ENCODE measurements at places on chromosomes 16 and 17.

- no peak for DNase-seq
Measured at GRCh38 chr16:59088431-59088830, 354.3 kb upstream of the GOT2 start.

- DNase-seq: no peak
Measured at GRCh38 chr17:67671493-67671892, 46.2 kb upstream of the NOL11 start.

DNA sequence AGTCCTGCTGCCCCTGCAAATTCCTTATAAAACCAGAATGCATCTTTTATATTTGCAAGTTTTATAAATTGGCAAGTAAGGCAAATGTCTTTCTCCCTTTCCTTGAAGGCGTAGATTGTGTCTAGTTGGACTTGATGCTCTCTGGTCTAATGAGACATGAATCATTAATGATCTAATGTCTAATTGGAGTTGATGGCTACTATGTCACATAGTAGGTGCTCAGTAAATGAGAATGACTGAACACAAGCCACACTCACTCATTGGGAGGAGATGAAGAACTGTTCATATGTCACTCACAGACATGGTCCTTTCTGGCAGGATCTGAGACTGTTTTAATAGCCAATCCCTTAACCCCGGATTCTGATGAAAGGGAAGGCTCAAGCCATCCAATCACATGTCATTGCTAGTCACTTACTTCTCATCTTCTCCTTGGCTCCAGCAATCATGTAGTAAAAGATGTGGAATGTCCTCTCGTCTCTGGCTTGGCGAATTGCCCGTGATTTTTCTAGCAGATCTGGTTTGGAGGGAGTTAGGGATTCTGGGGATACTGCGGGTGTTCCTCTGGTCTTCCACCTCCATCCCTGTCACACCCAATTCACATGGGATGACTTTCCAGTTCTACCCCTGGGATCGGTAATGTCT lies 81.0 kb downstream of the MYH11 start:
- no peak for DNase-seq

GRCh38 chr17:6591599-6592158 lies 35.3 kb upstream of the PITPNM3 start:
- no peak for DNase-seq

- no peak for DNase-seq
Measured at GRCh38 chr16:24358117-24358516, 102.0 kb downstream of the CACNG3 start.

GRCh38 chr17:37361543-37361942 lies 14.2 kb upstream of the C17orf78 start:
- DNase-seq: no peak

GRCh38 chr17:27807567-27808470 lies 7.5 kb upstream of the NOS2 start:
- DNase-seq: peak; percentile 59

- DNase-seq: no peak
Measured at GRCh38 chr17:20103454-20104446, 94.6 kb downstream of the SPECC1 start.

GRCh38 chr17:72470121-72470705 lies 349.4 kb downstream of the SOX9 start:
- no peak for DNase-seq

DNA sequence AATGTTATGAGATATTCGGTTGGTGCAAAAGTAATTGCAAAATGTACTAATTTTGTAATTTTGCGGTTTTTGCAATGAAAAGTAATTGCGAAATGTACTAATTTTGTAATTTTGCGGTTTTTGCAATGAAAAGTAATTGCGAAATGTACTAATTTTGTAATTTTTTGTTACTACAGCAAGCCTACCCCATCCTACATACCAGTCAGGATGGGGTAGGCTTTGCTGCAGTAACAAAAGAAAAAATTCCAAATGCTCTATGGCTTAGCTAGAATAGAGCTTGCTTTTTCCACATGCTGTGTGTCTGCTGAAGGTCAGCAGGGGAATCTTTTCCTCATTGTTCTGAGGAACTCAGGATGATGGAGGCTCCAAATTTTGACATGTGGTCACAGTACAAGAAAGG lies 83.3 kb upstream of the GPRC5B start:
- DNase-seq: no peak

- DNase-seq: no peak
Measured at GRCh38 chr17:2481760-2482159, 29.9 kb downstream of the METTL16 start.

DNA sequence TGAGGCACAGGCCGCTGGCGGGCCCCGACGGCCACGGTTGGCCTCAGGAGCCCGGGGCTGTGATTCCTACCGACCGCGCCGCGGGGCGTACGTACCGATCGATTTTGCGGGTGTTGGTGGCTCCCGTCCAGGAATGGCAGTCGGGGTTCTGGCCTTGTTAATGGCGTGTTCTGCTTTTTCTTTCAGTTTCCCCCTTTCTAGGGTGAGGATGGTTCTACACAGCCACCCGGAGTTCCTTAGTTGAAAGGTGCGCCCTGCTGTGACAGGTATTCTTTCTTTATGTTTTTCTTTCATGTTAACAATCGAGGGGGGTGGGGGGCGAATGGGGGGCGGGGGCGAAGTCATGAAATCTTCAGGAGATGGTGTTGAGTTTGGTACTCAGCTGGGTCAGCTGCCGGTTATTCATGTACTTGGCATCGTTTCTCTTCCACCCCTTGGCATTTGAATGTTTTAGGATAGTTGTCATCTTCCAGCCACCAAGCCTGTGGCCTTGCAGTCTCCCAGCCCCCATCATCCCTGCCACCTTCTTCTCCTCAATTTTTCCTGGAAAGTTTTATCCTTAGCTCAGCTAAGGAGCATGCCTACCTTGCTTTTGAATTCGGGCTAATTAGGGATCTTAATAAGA lies 802 bp downstream of the CYLD start:
- DNase-seq: peak; percentile 64

GRCh38 chr17:44360826-44361225 lies 2.8 kb downstream of the FAM171A2 start:
- no peak for DNase-seq

- DNase-seq: no peak
Measured at GRCh38 chr16:88084881-88085280, 133.6 kb downstream of the BANP start.

DNA sequence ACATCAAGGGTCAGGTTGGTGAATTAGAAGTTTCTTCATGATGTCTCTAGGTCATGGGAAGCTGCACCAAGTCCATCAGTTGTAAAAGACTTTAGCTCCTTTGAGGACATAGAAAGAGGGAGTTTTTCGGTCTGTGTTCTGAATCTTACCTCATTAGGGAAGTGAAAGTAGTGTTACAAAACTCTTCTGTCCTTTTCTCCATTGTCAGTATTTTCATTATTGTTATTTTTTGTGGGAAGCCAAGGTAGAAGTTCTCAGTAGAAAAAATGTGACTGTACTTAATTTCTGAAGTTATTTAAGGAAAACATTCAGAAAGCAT lies 24.2 kb downstream of the MAP3K3 start:
- no peak for DNase-seq

DNA sequence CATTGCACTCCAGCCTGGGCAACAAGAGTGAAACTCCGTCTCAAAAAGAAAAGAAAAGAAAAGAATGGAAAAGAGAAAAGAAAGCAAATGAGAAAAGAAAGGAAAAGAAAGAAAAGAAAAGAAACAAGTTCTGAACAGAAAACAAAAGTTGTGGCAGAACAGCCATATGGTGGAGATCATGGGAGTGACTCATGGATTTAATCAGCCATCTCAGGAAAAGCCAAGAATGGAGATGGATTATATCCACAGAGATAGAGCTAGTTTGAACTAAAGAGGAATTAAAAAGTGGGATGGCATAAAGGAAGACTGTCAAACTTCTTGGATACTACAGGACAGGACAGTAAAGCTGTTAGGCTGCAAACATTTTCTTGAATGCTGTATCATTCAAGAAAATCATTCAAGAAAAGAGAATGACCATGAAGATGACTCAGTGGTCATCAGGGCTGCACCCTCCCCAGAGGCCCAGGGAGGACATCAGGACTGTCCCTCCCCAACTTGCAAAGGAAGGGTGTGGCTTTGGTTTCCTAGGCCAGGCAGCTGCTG lies 120.6 kb downstream of the USP22 start:
- no peak for DNase-seq

- peak; percentile 90 for DNase-seq
Measured at GRCh38 chr17:42517516-42517915, 18.5 kb upstream of the NAGLU start.

- DNase-seq: no peak
Measured at GRCh38 chr16:71899171-71899570, 3.8 kb downstream of the IST1 start.

DNA sequence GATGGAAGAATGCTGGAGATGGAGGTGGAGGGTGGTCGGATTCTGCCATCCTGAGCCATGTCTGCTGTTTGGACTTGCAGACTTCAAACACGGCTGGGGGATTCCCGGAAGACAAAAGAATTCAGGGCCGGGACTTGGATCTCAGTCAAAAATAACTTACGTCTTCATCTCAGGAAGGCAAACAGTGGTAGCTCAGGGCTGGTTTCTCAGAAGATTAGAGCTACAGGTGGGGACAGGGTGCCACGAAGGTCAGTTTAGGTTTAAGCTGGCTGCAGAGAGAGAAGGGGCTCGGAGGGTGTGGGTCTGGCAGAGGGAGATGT lies 4.3 kb upstream of the RHBDL3 start:
- DNase-seq: no peak

DNA sequence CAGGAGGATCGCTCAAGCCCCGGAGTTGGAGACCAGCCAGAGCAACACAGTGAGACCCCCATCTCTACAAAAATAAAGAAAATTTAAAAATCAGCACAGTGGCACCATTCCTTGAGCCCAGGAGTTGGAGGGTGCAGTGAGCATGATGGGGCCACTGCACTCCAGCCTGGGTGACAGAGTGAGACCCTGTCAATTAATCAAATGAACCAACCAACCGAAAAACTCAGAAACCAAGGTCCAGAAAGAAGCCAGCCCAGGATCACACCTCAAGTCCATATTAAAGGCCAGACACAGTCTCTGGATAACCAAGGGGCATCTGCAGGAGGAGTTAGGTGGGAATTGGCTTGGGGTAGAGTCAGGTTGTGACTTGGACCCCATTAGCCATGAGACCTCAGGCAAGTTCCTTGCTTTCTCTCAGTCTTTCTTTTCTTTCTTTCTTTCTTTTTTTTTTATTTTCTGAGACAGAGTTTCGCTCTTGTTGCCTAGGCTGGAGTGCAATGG lies 2.4 kb downstream of the HSD17B1 start:
- DNase-seq: no peak

- no peak for DNase-seq
Measured at GRCh38 chr16:12096157-12096777, 119.7 kb downstream of the SNX29 start.

DNA sequence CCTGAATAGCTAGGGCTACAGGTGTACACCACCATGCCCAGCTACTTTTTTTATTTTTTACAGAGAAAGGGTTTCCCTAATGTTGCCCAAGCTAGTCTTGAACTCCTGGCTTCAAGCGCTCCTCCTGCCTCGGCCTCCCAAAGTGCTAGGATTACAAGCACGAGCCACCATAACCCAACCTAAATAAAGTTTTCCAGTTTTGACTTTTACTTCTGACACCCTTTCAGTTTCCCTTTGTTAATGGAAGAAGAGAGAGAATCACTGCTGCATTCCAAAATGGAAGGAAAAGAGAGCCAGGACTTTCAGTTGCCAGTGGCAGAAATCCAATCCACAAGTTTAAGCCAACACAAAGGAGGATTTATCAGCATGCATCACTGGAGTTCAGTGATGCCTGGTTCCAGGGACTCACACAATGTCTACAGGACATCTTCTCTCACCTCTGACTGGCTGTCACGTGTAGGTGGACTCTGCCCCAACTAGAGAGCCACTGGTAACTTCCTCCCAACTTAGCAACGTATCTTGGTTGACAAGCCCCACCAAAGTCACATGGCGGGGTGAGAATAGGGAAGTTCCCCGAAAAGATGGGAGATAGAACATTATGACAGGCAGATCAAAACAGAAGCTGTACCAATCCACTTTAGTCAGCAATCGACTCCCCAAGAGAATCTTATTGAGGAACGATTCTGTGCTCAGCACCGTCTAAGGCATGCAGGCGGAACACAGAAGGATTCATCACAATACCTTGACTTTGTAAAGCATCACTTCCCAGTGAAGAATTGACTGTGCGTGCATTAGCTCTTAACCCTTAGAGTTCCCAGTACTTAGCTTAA lies 46.5 kb downstream of the GAS7 start:
- no peak for DNase-seq

DNA sequence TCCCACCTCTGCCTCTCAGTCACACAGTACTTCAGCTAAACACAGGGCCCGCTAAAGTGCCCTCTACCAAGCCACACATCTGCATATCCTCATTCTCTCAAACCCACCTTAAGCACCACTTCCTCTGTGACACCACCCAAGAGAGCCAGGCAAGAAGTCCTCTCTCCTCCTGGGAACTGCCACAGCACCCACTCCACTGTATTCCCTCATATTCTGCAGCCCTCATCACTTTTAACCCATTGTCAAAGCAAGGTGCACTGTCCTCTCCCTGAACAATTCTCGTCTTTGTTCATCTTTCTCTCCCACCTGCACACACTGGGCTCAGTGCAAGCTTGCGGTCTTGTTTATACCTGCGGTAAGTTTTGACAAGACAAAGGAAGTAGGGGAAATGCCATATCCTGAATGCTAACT lies 13.6 kb downstream of the CHD9 start:
- DNase-seq: no peak

DNA sequence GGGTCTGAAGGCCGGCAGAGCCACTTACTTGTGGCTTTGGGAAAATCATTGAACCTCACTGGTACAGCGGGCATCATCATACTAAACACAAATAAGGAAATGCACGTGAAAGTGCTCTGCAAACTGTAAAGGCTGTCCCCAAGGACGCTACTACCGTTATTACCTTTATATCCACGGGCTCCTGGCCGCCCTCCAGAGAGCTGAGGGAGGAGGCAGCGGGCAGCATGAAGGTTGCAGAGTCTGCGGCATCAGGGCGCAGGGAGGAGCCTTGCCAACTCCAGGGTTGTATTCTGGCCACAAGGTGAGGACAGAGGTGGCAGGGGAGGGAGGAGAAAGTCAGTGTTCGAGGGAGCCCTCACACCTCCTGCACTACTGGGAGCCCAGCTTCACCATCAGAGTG lies 68.3 kb upstream of the GCSH start:
- no peak for DNase-seq

Measured in activated T-cell treated with anti-CD3 and anti-CD28 coated beads, Interleukin-2, amount 50 U/mL, for 48 hours (primary cell).